MV-4-11 (cell line): ENCODE measurements at places on chromosomes 1 and 21.

DNA sequence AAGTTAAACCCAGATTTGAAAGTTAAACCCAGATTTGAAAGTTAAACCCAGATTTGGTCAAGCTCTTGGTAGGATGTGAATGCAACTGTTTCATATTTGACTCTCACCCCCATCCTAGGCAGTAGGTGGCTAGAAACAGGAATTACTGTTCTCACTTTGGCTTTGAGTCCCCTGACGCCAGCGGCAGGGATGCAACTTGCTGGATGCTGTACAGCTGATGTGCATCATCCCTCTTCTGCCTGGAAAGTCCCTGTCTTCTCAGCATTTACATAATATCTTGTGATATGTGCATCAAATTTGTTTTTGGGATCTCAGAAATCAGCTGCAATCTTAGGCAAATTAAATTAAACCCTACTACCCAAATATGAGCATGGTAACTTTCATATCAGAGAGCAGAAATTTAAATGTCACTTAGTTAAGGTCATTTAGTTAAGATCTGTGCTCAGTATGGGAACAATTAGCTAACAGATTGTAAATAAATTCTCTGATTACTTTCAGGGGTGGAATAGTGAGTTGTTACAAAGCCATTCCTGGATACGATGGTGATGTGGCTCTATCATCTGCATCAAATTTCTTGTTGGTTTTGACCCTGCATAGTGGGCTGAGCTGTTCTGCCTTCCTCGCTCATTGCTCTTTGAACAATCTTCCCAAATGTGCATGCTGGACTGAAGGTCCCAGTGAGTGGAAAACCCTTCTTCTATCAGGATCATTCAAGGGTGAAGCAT, 6.8 kb upstream of the HAO2 start:
- no peak for DNase-seq

- DNase-seq = no peak
These were observed 5.8 kb downstream of the SDC3 start for GRCh38 chr1:30902593-30903290.

GRCh38 chr1:56915960-56916359, 49.9 kb downstream of the C8B start:
- DNase-seq = no peak

DNA sequence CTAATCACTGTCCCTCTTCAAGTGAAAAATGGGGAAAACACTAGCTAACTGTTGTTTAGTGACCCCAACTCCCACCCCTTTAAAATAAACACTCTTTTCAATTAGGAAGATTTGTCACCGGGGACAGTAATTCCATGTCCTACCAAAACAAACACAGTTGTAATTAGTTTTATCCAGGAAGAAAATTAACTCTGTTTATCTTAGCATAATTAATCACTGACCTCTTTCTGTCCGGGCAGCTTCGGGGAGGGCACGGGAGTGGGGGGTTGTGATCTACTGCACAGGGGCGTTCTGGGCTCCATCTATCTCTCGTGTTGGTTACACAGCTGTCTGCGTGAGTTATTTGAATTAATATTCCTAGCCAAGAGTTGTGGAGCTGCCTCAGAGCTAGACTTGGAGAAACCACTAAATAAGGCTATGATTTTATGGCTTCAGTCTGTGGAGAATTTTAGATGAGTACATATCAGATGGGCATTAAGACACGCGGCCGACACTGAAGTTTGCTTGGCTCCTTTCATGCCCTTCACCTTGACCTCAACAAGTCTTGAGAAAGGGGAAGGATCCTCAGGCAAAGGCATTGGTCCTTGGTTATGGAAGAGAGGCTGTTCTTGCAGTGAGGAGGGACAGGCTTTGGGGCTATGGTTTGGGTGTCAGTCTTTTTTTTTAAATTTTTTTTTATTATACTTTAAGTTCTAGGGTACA, 102.0 kb upstream of the TRABD2B start:
- DNase-seq = no peak

DNA sequence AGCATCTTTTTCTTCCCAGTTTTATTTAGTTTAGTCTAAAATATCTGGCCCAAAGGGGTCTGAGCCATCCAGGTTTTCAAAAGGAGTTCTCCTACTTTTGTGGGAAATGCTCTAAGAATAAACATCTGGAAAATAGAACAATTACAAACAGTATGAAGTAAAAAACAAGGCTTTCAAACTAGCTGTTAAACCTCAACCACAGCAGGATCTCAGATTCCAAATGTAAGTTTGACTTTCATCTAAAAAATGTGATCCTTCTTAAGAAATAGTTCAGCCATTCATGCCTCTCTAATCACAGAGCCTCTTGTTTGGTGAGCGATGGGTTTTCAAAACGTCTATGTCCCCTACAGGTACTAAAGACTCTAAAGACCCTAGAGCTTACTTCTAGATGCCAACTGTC, 413.5 kb downstream of the DUSP10 start:
- no peak for DNase-seq

GRCh38 chr1:20136249-20136648, 2.9 kb upstream of the PLA2G2F start:
- DNase-seq = no peak

DNA sequence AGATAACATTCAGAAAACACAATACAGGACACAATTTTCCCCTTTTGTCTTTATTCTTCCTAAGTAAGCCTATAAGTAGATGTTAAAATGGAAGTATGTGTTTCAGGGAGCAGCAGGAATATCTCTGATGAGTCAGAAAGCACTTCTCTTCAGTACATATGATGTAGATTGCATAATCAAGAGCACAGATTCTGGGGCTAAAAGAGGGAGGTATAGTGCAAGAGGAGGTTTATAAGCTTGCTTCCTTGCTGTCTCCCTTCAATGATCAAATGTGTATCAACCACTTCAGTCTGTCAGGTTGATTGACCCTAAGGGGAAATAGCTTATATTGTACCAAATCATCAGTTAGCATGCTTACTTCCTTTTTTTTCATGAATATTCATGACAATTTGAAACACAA, 822.8 kb downstream of the BRINP3 start:
- no peak for DNase-seq

DNA sequence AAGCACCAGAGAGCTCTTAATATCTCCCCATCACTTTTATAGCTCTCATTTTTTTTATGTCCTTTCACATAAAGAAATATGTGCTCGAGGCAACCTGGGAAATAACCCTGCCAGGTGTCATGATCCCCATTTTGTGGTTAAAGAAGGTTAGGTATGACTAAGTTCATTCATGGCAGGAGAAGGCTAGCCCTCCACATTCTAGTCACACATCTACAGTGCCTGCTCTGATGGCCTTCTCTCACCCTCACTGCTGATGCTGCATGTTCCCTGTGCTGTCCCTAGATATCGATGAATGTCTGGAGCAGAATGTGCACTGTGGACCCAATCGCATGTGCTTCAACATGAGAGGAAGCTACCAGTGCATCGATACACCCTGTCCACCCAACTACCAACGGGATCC, 187.5 kb downstream of the TPR start:
- no peak for DNase-seq

DNA sequence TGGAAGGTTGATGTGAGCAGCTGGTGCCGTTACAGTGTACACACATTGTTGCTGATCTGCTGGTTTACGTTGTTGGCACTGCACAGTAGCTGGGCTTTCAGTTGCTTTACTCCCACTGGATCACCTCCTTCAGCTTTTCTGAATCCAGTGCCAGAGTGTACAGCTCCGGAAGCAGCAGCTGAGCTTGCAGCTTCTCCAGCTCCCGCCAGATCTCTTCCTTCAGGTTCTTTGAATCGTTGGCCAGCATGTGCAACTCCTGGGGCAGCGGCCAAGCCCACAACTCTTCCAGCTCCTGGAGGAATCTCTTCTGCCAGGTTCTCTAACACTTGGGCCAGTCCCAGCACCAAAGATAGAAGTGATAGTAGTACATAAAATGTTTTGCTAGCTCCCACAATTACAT, 149.7 kb upstream of the RRP15 start:
- DNase-seq = no peak

DNA sequence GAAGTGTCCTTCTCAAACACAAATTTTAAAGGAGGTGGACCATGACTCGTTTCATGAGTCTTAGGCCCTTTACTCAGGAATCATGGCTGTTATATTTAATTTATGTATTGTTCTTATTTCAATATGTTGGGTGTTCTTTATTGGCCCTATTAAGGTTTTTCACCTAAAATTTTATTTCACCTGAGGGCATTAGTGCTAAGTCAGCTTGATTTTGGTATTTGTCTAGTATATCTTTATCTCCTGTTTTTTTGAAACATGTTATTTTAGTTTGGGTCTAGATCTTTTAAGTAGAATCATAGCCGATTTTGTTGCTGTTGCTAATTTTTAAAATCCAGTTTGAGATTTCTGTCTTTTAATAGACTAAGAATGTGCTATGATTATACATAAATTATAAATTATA, 430.4 kb downstream of the RPS6KC1 start:
- DNase-seq = no peak

DNA sequence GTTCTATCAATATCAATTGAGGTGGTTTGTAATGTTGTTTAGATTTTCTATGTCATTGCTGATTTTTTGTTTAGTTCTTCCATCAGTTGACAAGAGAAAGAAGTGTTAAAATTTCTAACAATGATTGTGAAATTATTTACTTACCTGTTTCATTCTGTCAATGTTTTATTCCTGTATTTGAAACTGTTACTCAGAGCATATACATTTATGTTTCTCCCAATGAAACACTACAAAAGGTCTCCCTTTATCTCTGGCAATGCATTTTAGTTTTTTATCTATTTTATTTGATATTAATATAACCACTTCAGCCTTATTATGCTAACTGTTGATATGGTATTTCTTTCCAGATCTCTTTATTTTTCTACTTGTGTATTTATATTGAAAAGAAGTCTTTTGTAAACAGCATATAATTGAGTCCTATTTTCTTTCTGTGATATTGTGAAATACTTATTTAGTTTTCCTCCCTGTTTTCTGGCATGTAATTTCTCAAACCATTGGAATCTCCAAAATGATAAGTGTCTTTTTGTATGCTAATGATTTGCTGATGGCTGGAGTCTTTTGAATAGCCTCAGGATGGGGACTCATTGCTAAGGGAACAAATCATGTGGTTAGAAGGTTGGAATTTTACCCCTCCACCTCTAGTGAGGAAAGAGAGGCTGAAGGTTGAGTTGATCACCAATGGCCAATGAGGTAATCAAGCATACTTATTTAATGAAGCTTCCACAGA, 122.0 kb downstream of the ADSS2 start:
- DNase-seq = no peak

- no peak for DNase-seq
These were observed 696 bp upstream of the GPATCH3 start for GRCh38 chr1:26900815-26901511.

DNA sequence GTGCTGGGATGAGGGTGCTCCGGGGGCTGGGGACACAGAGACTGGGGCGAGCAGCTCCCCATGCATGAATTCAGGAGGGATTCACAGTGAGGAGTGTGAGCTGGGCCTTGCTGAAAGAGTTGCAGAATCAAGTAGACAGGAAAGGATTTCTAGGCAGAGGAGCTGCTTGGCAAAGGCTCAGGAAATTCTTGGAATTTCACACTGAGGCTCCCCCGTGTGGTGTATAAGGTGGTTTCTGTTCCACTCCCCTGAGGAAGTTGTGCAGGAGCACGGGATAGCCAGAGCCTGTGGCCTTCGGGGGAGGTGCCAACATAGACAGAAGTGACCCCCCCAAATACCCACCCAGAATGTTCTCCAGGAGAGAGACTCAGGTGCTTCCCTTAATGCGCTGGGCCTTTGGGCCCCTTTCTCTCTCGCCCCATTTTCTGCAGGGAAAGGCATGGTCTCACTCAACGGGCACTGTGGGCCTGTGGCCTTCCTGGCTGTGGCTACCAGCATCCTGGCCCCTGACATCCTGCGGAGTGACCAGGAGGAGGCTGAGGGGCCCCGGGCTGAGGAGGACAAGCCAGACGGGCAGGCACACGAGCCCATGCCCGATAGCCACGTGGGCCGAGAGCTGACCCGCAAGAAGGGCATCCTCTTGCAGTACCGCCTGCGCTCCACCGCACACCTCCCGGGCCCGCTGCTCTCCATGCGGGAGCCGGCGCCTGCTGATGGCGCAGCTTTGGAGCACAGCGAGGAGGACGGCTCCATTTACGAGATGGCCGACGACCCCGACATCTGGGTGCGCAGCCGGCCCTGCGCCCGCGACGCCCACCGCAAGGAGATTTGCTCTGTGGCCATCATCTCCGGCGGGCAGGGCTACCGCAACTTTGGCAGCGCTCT, 58.5 kb upstream of the ACTL8 start:
- DNase-seq = no peak

- DNase-seq = peak; percentile 95
These were observed at the start of gene RGS1 for GRCh38 chr1:192575499-192576189. TSS of gene RGS1 (plus strand) at chr1:192575773. CDS start at chr1:192575793, 20 bp downstream.

DNA sequence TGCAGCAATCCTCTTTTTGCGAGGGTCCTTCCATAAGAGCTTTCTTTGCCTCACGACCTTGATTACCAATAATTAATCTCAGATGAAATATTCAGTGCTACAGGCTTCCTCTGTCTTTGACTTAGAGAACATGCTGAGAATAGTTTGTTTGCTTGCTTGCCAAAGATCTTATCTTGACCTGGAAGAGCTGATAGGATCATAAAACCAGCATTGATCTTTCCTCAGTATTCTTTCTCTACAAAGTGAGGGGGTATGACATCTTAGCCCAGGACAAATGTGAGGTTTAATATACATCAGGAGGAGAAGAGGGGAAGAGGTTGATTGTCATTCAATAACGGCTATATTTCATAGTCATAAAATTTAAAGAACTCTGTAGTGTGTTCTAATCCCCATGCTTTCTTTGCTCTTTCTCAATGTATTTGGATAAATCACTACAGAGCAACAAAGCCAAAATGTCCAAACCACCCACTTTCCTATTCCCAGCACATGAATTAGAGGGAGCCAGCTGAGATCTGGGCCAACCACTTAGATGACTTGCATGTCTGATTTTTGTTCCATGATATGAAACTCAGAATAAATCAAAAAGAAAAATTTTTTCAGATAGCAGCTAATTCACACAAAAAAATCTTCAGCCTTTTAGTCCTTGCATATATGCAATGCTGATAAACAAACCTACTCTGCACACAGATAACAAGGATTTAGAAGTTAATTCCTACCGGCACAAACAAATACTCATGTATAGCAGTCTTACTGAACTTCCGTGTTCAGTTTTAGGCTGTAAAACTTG, 50.5 kb upstream of the IPO9 start:
- DNase-seq = no peak

DNA sequence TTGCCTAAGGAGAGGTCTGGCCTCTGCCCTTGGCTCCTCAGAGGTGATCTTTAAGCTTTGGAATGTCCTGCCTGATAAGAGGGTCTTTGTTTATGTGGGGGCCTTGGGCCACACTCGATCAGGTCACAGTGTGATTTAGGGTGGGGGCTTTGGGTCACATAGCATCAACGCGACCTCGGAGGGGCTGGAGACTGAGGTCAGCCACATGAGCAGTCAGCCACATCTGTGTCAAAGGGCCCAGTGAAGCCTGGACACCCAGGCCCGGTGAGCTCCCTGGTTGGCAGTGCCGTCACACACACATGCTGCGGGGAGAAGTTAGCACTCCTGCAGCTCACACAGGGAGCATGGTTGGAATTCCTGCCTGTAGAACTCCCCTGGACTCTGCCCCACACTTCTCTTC, 345.0 kb downstream of the NPHP4 start:
- DNase-seq = no peak

GRCh38 chr1:32622806-32623681, 27.3 kb downstream of the ZBTB8OS start:
- peak; percentile 33 for DNase-seq
